Astrocyte (in vitro differentiated cells and primary cell): ENCODE measurements at places on chromosomes 7 and 10.

GRCh38 chr10:43253461-43254198 lies 13.2 kb downstream of the RASGEF1A start:
- DNase-seq: no peak

DNA sequence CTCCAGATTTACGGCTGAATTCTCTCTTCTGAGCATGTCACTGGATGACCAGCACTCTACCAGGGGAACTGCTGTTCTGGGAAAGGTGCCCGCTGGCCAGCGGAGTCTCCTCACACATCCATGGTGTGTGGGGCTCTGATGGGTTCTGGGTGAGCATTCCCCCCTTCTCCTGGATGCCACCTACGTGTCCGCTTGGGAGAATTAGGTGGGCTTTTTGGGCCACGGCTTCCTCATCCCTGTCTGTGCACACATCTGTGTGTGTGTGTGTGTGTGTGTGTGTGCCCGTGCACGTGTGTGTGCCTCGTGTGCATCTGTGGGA lies 163.0 kb downstream of the DNAJB6 start:
- no peak for DNase-seq

DNA sequence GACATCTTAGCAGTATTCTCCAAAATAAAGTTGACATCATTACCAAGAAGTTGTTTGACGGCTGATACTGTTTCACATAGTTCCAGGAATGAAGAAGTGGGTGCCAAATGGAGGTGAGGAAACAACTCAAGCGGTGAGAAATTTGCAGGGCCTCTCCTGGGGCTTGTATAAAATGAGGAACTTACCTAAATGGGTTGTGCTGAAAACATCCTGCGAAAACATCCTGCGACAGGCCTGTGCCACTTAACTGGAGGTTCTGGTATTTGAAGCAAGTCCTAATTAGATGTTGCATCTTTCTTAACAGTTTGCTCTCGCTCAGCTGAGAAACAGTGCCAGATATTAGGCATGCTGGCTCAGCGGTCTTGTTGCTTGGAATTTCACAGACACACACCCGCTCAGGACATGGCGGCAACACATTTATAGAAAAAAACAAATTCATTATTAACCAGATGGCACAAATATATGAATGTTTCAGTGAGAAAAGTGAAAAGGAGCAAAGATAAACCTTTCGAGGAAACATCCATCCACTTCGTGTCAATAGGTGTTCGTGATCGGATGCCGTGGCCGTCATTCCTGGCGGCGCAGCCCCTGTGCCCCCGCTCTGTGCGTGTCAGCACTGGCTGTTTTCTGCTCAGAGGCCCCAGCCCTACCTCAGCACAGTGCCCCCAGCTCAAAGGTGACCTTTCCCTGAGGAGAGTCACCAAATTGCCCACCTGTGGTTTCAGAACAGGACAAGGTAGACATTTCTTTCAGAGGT lies 48.1 kb downstream of the CDC123 start:
- no peak for DNase-seq

DNA sequence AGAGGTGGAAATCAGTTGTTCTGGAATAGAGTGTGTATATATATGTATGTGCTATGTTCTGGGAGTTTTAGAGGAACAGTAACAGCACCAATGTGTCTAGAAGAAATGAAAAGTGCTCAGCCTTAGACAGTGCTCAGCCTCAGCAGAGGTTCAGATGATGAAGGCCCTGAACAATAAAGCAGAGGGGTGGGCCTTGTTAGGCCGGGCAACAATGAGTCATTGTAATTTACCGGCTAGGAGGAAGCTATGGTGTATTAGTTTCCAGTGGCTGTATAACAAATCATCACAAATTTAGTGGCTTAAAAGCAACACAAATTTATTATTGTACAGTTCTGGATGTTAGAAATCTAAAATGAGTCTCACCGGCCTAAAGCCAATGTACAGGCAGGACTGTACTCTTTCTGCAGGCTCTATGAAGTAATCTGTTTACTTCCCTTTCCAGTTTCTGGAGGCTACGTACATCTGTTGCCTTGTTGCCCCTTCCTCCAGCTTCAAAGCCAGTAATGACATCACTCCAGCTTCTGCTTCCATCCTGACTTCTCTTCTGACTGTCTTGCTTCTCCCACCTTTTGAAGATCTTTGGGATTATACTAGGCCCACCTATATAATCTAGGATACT lies 84.6 kb downstream of the CH25H start:
- DNase-seq: peak; percentile 31

DNA sequence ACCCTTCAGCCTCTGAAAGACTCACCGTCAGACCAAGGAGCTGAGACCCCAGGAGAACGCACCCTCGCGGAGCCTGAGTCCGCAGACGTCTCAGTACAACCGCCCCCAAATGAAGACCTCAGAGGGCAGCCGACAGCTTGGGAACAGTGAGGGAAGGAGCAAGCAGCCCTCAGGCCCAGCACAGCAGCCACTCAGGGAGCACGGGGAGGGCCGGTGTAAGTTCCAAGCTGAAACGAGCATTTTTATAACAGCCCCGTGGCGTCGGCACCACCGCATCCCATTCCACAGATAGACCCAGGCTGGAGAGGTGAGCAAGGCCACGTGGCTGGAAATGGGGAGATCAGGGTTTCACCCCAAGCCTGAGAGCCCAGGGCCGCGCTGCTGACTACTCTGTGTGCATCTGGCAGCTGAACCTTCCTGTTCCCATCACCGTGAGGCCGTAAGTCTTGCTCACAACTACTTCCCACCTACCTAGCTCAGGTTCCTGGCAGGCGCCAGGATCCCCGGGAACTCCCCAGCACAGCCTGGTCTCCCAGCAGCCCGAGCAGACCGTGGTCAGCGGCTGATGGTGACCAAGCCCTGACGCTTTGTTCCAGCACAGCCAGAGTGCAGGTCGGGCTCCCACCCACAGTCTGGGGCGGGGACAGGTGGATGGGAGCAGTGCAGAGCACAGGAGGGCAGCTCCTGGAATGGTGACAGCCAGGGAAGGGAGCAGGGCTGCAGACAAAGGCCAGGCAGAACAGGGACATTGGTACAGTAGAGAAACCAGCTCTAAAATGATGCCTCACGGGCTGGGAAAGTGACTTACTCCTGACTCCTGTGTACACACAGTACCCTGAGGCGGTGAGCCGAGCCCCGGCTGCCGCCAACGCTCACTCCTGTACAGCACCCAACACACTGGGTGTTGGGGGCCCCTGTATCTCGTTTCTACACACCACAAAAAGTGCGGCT lies 6.1 kb upstream of the NOM1 start:
- DNase-seq: no peak

GRCh38 chr10:29228562-29228961 lies 60.3 kb upstream of the LYZL1 start:
- no peak for DNase-seq

GRCh38 chr7:140294454-140294853 lies 103.9 kb downstream of the SLC37A3 start:
- no peak for DNase-seq

DNA sequence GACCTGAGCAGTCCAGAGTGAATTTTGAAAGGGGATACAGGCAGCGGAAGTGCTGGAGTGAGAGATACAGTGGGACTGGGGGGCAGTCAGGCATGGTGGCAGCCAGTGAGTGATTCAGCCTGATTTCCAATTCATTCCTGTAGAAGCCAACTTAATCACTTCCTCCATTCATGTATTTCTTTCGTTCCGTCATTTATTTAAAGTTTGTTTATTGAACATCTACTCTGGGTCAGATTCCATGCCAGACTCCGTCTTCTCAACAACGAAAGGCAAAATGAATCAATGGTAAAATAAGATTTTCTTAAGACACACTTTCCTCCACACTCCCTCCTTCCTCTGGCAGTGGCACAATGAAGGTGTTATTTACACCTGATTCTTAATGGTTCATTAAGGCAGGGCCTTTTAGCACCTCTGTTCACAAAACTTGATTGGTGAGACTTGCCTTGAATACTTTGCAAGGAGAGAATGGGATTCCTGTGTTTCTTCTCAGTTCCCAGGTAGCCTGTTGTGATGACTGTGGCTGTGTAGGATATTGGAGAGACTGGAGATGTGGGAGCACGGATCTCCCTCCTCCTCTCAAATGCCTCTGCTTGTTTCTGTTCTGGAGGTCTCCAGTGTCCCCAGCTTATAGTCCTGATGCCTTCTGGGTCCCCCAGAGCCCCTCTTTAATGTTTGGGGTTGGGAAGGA lies 27.9 kb downstream of the ADCYAP1R1 start:
- DNase-seq: no peak

DNA sequence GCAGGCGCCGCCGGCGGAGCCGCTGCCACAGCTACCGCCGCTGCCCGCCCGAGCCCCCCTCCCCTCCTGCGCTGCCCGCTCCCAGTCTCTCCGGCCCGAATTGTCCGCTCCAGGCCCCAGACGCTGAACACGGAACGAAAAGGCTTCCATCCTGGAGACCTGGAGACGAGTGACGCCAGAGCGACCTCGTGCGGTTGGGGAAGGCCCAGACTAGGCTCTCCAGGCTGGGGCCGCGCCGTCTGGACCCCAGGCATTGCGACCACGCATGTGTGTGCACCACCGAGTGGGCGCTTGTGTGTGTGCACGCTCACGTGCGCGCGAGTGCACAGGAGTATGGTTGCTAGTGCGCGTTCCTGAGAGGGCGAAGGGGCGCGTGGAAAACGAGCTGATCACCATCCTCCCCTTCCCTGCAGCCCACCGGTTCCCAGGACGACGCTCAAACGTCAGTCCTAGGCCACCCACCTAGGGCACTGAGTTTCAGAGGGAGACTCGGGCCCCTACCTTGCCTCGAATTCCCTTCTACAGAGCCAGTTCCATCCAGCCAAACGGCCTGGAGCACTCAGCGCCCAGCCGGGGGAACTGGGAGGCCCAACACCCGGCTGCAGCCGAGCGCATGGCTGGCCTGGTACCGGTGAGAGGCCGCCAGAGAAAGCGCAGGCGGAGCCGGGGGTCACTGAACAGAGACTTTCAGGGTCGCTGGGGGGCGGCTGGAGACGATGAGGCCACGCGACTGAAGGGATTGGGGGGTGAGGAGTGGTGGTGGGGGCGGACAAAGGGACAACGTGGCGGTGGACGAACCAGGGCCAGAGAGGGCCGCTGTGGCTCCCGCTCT lies 11.6 kb downstream of the LBX1 start:
- DNase-seq: peak; percentile 20

- no peak for DNase-seq
These were observed 33.6 kb upstream of the RELN start for GRCh38 chr7:104023100-104023499.

- DNase-seq: no peak
These were observed 48.2 kb upstream of the FXYD4 start for GRCh38 chr10:43323245-43323644.

GRCh38 chr10:49474901-49475300 lies 64.0 kb downstream of the ERCC6 start:
- DNase-seq: no peak

DNA sequence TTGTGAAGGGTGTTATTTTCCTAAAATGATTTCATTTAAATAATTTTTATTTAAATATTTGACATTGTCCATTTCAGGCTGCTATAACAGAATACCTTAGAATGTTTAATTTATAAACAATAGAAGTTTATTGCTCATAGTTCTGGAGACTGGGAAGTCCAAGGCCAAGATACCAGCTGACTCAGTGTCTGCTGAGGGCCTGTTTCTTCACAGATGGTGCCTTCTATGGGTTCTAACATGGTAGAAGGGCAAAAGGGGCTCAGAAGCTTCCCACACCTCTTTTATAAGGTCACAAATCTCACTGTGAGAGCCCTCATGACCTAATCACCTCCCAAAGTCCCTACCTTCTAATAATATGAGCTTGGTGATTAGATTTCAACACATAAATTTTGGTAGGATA lies 50.7 kb downstream of the MTURN start:
- DNase-seq: no peak

DNA sequence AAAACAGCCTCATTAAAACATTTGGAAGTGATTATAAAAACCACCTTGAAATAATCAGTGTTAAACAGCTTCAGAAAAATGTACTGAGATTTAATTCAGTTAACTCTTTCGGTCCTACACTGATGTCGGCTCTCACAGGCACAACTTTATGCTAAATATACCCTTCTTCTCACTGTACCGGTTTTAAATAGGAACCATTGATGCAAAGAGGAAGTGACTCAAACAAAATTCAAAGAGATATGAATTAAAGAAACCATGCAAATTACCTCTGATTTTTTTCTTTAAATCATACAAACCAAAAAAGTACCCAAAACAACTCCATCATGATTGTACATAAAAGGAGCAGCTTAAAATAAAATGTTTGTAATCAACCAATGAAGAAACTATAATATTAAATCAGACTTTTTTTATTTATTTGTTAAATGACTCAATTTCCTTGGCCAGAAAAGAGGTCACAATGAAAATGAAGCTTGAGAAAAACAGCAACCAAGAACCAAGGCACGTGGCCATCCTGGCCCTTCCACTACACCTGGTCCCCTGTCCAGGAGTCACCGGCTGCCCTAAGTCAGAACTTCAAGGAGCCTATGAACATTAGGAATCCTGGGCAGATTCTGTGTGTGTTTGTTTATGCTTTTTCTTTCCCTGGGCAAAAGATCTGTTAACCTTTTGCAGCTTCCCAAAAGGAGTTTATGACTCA lies 73.0 kb upstream of the CABCOCO1 start:
- no peak for DNase-seq

- peak; percentile 39 for DNase-seq
These were observed 87.5 kb upstream of the ANLN start for GRCh38 chr7:36301914-36302771.

DNA sequence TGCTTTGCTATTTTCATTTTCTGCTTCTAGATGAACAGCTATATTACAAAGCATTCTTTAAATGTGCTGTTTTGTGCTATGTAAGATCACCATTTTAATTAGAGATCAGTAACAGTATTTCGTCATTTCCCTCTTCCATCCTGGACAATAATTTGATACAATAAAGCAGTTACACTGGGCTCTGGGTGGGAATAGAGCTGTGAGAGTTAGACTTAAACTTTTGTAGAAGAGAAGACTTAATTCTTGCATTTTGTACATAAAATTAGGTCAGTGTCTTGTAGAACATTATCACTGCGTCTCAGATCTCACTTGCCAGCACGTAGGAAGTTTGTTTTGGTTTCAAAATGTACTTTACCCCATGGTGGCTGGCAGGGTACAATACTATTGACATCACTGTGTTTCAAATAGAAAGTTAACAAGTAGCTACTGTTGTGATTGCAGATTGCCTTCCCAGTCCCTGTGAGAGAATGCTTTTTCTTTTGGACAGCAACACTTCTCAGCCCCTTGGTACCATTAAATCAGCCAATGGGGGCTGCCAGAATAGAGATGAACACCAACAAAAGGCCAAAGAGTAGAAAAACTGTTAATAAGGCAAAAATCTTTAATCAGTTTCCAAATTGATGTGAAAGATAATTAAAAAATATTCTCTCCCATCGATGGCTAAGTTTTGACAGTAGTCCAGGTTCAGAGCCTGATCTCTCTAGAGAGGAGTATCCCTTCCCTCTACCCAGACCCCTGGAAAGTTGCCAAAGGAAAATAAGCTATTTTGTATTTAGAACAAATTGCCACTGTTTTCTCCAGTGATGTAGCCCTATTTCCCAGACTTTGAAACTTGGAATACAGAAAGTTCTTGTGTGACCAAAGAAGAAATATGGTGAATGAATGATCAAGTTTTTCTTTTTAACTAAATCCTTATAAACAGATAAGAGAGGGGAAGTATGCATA lies 35.1 kb downstream of the SMNDC1 start:
- DNase-seq: peak; percentile 18

DNA sequence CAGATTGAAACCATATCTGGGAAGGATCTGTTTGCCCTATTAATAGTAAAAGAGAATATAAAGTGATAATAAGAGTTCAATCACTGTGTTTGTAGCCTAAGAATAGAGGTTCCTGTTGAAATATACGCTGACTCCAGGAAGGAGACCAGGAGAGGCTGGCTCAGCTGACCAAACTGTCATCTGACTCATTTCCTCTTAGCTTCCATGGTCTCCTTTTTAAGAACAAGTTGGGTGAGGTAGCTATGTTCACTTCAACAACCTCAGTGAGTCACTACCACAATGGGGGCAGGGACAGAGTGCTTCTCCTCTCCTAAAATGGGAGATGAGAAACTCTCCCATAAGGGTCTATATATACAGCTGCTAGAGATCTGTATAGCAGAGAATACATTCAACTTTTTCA lies 543.3 kb downstream of the CALN1 start:
- DNase-seq: peak; percentile 83
